ENCODE measurements at places on chromosomes 1 and 21.

DNA sequence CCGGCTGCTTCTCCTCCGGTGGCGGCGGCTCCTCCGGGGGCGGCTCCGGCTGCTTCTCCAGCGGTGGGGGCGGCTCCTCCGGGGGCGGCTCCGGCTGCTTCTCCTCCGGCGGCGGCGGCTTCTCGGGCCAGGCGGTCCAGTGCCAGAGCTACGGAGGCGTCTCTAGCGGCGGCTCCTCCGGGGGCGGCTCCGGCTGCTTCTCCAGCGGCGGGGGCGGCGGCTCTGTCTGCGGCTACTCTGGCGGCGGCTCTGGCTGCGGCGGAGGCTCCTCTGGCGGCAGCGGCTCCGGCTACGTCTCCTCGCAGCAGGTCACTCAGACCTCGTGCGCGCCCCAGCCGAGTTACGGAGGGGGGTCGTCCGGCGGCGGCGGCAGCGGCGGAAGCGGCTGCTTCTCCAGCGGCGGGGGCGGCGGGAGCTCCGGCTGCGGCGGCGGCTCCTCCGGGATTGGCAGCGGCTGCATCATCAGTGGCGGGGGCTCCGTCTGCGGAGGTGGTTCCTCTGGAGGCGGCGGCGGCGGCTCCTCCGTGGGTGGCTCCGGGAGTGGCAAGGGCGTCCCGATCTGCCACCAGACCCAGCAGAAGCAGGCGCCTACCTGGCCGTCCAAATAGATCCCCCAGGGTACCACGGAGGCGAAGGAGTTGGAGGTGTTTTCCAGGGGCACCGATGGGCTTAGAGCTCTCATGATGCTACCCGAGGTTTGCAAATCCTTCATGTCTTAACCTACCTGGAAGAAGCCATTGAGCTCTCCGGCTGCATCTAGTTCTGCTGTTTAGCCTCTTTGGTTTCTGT lies 2.0 kb downstream of the LORICRIN start:
- DNase-seq, result no peak

DNA sequence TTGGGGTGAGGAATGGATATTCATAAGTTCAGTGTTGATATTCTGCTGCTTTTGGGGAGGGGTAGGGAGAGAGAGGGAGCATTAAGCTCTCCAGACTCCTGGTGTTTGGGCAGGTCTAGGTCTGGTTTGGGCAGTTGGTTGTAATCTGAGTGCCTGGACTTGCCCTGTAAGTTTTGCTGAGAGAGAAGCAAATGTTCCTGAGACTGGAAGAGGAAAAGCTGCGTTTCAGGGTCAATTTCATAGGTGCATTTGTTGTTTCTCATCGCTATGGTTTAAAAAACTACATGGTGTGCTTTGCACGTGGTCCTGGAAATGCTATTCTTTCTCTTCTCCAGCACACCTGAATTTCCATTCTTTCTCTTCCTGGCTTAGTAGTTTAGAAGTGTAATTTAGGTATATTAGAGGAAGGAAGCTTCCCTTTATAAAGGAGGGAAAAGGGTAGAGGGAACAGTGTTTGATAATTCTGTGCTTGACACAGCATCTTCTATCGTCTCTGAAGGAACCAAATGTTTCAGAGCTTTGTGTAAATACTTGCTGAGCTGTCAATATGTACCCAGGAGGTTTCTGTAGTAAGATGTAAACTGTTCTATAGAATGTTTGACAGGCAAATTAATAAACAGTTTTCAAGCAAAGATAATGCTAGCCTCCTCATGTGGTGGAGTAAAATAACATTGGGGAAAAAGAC lies 6.3 kb downstream of the ARID1A start:
- DNase-seq, result no peak

DNA sequence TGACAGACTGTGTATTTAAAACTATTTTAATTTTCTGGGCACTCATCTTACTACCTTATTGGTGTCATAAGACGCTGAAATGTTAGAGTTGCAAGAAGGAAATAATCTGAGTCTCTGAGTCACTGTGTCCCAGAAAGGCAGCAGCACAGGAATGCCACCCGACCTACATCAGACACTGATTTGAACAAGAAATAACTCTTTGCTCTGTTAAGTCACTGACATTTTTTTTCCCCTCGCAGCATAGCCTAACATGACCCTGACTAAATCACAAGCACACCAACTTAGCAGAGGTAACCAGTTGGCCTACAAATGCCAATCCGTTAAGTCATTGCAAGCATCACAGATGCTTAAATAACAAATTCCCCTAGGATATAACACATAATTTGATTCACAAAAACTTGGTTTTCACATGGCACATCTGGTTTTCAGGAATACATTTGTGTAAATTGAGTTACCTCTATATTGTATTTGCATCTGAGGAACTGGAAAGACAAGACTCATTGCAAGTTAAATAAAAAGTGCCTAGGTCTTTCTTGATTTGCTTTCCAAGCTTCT lies 349.1 kb downstream of the SEC16B start:
- DNase-seq, result no peak

GRCh38 chr1:204696606-204697005 lies 11.1 kb upstream of the LRRN2 start:
- DNase-seq, result no peak

GRCh38 chr1:178612261-178612660 lies 99.4 kb downstream of the TEX35 start:
- peak; percentile 47 for DNase-seq

DNA sequence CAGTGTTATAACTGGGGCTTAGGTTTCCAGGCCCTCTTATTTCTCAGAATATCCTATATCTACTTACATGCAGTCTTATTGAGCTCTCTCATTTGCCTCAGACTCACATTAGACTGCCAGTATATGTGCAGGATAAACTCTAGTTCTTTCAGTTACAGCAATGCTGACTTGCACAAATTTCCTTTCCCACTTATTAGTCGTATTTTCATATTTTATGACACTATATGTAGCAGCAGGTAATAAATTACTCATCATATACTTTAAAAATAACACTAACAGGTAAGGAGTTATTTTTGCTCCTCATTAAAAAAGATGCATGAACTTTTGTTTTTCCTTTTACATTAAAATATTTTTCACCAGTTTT lies 65.7 kb downstream of the GADD45A start:
- no peak for DNase-seq

GRCh38 chr1:179910934-179911333 lies 28.8 kb downstream of the TOR1AIP1 start:
- DNase-seq, result no peak

DNA sequence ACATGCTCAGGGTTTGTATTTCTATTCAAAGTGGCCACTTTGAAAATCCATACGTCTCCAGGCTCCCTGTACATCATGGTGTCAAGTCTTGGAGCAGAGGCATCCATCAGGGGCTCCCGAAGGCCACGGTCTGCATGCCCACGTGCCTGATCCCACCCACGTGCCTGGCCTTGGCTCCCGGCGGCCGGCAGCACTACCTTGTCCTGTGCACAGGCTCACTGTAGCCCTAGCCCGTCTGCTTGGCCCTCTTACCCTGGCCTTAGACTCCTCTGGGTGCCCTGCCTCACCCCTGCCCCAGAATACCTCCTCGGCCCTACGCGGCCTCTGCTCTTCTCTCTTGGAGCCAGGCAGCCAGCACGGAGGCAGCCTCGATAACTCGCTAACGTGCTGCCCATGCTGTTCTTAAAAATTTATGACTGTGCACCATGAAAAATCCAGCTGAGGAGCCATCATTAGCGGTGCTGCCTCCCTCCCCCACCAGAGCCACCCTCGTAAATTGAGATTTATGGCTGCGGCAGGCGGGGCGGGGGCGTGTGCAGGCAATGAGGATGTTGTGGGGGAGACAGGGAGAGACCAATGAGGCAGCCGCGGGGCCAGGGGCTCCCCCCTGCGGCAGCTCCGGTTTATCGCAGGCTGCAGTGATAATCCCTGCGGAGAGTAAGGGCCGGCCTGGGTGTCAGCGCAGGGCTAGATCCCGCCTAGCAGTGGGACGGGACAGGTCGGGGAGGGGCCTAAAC lies 24.6 kb downstream of the DMAP1 start:
- DNase-seq, result no peak

- no peak for DNase-seq
Measured at GRCh38 chr21:46650476-46651098, 15.1 kb downstream of the PRMT2 start.

- DNase-seq, result no peak
Measured at GRCh38 chr1:180278194-180278515, 48.1 kb downstream of the LHX4 start.

GRCh38 chr1:30846587-30846986 lies 62.0 kb downstream of the SDC3 start:
- DNase-seq, result no peak

- no peak for DNase-seq
Measured at GRCh38 chr1:119587341-119587740, 60.7 kb downstream of the ZNF697 start.

GRCh38 chr1:21579791-21580190 lies 70.6 kb downstream of the ALPL start:
- DNase-seq, result no peak

DNA sequence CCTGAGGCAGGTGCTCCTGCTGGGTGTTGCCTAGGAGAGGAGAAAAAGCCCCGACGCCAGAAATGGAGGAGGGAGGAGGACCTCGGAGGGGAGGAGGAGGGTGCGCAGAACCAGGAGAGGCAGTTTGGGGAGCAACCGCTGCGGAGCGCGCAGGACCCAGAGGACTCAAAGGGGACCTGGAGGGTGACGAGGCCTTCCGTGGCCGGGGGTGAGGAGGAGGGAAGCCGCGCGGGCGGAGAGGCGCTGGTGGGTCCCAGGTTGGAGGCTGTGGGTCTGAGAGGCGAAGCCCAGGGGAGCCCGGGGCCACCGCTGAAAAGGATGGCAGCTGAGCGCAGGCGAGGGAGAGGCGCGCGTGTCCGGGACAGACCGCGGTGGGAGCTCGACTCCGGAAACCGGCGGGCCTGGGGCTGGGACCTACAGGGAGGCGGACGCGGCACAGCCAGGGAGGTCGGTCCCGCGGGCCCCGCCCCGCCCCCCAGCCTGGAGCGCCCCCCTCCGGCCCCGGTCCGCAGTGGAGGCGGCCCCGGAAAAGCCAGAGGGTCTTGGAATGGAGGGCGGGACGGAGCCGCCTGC lies 15.1 kb downstream of the RNF223 start:
- no peak for DNase-seq

GRCh38 chr1:207429963-207430362 lies 24.2 kb upstream of the CR2 start:
- no peak for DNase-seq

GRCh38 chr1:236742421-236743160 lies 52.5 kb upstream of the MTR start:
- DNase-seq, result no peak

DNA sequence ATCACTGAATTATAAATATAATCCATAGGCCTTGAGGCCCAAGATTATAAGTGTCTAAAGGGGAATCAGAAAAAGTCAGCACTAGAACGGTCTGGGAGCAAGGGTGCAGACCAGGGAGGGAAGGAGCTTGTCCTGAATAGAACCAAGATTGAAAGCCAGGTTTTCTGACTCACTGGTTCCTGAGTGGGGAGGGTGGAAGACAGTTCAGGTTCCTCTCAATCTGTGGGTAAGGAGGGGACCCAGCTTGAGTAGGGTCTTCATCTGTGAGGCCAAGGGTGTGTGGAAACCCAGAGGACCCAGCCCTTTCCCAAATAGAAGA lies 842 bp downstream of the LENEP start:
- no peak for DNase-seq

- DNase-seq, result no peak
Measured at GRCh38 chr1:155079487-155080311, 1.1 kb downstream of the EFNA3 start.

DNA sequence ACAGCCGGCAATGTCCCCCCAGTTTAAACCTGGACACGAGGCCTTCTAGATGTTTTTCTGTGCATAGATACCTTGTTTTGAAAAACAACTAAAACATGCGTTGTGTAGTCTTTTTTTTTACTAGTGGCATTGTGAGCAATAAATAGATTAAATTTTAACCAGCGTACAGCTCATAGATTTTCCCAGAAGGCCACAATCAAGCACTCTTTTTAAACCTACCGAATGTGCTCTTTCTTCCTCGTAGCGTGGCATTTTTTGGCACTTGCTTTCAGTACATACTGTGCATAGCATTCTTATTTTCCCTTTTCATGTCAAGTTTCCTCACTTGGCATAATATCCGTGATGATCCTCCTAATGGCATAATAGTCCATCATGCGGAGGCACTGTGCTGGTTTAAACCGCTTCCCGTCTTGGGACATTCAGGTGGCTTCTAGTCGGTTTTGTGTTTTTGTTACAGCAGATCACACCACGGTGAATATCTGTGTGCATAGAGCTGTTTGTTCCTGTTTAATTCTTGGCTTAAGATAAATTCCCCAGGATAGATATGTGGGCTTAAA lies 95.3 kb downstream of the PDE9A start:
- no peak for DNase-seq

GRCh38 chr1:93087532-93087931 lies 8.4 kb downstream of the MTF2 start:
- DNase-seq, result no peak

DNA sequence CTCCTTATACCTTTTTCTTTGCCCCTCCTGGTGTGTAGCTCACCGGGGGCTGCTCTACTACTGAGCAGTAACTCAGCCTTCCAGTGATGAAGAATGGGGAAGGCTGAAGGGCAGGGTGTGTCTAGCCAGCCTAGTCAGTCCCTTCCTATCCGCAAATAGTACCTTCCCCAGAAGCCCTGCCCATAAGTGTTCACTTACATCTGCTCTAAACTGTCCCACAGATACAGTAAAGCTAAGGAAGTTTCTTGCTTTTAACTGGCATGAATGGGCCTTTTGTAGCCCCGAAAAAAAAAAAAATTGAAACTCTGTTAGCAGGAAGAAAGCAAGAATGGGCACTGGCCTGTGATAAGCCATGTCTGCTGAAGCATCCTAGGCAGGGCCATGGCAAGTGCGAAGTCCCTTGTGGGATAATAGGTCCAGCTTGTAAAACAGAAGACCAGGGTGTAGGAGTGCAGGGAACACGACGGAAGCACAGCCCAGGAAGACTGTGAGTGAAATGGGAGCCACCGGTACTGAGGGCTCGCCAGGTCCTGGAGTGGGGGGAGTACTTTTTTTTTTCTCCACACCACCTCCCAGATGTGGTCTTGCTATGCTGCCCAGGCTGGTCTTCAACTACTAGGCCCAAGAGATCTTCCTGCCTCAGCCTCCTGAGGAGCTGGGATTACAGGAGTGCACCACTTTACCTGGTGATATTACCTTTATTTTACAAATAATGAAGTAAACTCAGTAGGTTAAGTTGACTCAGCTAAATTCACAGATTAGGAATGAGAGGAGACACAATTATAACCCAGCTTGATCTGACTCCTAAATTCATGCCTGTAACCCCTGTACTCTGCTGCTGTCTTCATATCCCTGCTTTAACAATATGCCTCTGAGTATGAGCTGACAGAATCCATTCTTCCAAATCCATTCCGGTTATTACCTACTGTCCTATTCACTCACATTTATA lies 347.5 kb downstream of the SMYD3 start:
- DNase-seq, result no peak

Measured in fibroblast of the conjunctiva (primary cell).